Naive thymus-derived CD8-positive, alpha-beta T cell (primary cell): ENCODE measurements at places on chromosomes 4 and X. TPM values are rescaled to one million over a fixed set of nuclear protein-coding genes. Genes with fewer than 3 reads are reported as not detected.

Gene MTMR8
- 3.5 TPM for polyA plus RNA-seq

DNA sequence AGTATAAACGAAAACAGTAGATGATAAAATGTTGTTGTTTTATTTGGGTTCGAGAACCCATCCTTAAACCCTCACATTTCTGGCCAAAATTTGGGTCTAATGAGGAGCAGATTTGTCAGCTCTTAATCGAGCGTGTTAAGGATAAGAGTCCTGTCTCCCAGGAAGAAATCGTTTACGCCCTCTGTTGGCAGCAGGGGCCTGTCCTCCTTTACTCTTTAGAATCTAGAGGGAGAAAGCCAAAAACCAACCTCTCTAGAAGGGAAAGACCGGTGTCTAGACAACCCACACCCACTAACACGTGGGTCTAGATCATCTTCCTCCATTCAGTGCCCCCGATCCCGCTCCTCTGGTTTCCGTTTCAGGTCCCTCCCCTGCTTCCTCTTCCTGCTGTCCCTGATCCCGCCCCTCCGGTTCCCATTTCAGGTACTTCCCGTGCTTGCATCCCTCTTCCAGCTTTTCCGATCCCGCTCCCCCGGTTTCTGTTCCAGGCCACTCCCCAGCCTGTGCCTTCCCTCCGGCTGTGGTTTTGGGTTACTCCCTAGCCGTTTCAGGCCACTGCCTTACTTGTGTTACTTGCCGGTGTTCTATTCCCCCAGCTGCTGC, 339.1 kb downstream of the PAPSS1 start:
- no peak for DNase-seq

Gene NPY5R
- not detected for polyA plus RNA-seq

Gene SAP30
- polyA plus RNA-seq = 5.3 TPM

DNA sequence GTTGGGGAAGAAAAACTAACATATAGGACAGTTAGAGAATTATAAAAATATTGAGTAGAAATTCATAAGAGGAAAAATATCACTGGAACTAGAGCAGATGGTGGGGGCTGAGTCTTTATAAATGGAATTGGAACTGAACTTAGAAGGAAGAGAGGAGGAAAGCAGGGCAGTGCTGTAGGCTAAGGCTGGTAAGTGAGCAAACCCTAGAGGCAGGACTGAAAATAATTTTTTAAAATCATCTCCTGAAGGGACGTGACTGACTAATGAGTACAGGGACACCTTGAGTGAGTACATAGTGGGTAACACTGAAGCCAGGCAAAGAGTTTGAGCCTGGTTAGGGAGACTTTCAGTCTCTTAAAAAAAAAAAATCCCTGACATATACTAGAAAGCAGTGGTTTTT, 63.3 kb downstream of the GALNT7 start:
- DNase-seq = no peak

DNA sequence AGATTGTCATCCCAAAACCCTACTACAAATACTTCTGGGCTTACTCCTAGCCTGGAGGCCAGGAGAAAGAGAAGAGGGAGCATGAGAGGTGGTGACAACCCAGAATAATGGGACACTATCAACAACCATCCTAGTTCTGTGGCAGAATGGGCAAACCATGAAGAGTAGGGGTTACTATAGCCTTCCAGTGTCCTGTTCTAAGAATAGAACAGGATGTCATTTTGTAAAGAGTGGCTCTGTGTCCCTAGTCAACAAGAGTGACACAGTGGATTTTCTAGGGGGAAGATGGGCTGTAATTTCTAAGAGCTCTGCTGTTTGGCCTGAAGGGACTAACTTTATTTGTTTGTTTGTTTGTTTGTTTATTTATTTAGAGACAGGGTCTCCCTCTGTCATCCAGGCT, 136.0 kb downstream of the PLS3 start:
- DNase-seq = no peak

Gene SLC26A1
- 1.3 TPM for polyA plus RNA-seq
